ENCODE measurements at places on chromosomes 1 and 21. TPM values are rescaled to one million over a fixed set of nuclear protein-coding genes. Genes with fewer than 3 reads are reported as not detected.

The STYXL2 gene
- total RNA-seq: 10.5 TPM

DNA sequence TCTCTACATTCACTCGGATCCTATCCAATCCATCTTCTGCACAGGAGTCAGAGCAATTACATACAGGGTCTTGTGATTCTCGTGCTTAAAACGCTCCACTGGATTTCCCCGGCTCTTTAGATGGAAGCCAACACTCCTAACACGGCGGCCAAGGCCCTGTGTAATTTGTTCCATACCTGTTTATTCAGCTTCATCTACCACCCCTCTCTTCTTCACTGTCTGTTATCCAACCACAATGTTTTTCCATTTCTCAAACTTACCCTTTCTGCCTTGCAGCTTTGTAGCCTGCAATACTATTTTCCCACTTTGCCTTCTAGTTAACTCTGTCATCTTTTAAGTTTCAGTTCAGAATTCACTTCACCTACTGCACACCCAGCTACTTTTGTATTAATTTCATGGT is 249.6 kb upstream of the USP25 start:
- H3K27ac ChIP-seq: no peak overlapping the region
- DNase-seq: no peak
- no peaks in the 10 kb centered on the region for H3K27me3 ChIP-seq
- no peaks in the 10 kb centered on the region for H3K36me3 ChIP-seq

GRCh38 chr21:29289317-29289716 is 9.4 kb upstream of the BACH1 start:
- H3K36me3 ChIP-seq: no peaks in the 10 kb centered on the region
- no peak overlapping the region for H3K27ac ChIP-seq
- no peak overlapping the region for H3K4me3 ChIP-seq
- DNase-seq: no peak

DNA sequence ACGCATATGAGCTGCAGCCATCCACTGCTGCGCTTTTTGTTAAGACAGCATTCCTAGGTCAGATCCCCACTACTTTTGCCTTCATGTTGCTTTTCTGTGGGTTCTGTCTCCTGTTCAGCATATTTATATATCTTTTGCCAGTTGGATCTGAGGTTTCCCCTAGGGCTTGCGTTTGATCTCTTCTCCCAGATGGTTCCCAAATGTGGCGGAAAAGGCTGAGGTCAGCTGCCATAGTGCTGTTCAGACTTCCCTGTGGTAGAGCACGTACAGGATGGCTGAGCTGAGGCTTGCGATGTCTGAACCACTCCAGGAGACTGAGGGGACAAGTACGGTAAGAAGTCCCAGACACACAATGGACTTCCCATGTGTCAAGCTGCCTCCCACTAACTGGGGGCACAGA is 39.8 kb downstream of the COL6A1 start:
- no peak overlapping the region for H3K4me3 ChIP-seq
- no peaks in the 10 kb centered on the region for H3K27me3 ChIP-seq
- no peaks in the 10 kb centered on the region for H3K36me3 ChIP-seq
- H3K27ac ChIP-seq: no peak overlapping the region
- H3K4me1 ChIP-seq: peaks cover 28% of the 10 kb centered on the region
- no peak for DNase-seq

GRCh38 chr1:154288661-154289060 is 16.2 kb downstream of the HAX1 start:
- H3K36me3 ChIP-seq: peaks cover 2% of the 10 kb centered on the region
- DNase-seq: no peak

DNA sequence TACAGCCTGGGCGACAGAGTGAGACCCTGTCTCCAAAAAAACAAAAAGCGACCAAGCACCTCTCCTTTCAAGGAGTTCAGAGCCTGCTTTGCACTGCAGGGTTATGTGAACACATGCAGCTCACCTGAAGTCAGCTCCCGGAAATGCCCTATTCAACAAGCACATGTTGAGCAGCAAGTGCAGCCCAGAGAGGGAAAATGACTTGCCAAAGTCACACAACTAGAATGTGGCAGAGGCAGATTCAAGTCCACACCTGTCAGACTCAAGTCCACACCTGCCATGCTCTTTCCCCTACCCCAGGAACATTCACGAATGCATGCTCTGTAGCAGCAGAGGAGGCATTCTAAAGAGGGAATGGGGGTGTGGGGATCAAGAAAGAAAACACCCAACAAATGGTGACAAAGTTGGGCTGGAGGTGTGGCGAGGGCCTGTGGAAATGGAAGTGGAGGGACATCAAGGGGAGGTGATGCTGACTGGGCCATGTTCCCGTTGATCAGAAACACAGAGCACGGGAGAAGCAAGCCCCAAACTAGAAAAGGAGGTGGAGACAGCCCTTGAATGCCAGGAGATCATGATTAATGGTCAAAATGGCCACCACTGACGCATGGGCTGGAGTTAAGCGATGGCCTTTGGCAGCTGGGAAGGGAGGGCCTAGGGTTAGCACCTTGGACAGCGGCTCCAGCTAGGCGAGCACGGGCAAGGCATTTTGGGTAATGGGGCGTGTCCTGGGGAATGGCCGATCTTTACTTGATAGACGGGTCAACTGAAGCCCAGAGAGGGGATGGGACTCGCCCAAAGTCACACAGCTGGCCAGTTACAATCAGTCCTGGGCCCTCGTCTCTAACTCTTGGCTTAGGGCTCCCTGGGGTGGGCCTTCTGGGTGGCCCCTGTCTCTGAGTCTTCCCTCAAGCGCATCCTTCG is 21.5 kb downstream of the RAP1GAP start:
- no peak for DNase-seq
- no peak overlapping the region for H3K4me3 ChIP-seq
- H3K36me3 ChIP-seq: no peaks in the 10 kb centered on the region
- peaks cover 7% of the 10 kb centered on the region for H3K27me3 ChIP-seq
- no peak overlapping the region for H3K27ac ChIP-seq
- H3K4me1 ChIP-seq: peaks cover 14% of the 10 kb centered on the region

The IL19 gene
- not detected for total RNA-seq

DNA sequence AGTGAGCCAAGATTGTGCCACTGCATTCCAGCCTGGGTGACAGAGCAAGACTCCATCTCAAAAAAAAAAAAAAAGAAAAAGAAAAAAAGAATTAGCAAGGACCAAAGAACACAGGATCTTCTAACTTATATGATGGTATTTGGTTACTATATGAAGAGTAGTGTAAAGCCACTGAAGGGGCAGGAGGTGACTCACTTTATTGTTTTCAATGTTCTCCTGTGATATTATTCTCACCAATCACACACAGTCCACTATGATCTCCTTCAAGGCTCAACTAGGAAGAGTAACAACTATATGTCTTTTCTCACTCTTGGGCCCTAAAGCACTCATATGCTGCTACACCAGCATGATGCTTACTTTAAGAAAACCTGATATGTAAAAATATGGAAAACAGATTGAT is 26.7 kb downstream of the RC3H1 start:
- no peak overlapping the region for H3K4me3 ChIP-seq
- DNase-seq: no peak
- H3K27me3 ChIP-seq: no peaks in the 10 kb centered on the region
- H3K36me3 ChIP-seq: peaks cover 8% of the 10 kb centered on the region
- no peak overlapping the region for H3K27ac ChIP-seq
